ENCODE measurements at places on chromosomes 13 and 19.
A peak's percentile ranks its signal among the peaks of the same experiment; 100 is the strongest.

DNA sequence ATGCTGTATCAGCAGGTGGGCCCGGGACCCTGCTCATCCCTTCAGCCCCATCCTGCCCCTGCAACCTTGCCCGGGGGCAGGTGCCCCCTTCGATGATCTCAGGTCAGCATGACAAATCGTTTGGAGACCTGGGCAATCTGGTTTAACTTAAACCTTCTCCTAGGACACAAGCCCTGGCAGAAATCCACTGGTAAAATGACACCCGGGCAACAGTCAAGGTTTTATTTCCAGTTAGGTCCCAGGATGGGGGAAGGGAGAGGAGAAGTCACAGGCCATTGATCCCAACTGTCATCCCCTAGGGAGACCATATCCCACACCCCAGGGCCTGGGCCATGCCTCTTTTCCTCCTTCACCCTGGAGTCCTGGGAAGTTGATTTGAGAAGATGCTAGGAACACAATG, 1.8 kb upstream of the PLIN5 start:
- DNase-seq = no peak

GRCh38 chr19:27671876-27672275, 1541.1 kb downstream of the UQCRFS1 start:
- no peak for DNase-seq

DNA sequence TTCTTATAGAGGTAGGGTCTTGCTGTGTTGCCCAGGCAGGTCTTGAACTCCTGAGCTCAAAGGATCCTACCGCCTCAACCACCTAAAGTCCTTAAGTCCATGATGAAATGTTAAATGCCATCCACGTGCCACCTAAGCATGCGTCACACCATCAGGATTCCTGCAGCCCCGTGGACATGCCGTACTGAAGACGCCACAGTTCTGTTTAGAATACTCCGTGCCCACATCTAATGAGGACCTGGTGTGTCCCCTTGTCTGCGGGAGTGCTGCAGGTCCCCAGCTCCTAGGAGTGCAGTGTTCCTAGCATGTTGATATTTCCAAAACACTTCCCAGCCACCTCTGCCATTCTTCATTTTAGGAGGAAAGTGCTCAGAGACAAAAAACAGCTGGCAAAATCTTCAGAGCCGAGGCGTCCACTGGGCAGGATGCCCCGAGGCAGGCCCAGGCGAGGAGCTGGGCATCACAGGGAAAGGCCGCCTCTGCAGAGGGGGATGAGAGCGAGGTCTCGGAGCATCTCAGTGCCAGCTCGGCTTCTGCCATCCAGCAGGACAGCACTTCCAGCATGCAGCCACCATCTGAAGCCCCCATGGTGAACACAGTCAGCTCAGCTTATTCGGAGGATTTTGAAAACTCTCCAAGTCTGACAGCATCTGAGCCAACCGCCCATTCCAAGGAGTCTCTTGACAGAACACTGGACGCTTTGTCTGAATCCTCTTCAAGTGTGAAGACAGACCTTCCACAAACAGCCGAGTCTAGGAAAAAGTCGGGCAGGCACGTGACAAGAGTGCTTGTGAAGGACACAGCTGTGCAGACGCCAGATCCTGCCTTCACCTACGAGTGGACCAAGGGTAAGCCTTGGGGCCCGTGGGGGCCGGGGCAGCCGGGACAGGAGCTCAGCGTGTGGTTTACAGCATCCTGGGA, 13.2 kb downstream of the C19orf44 start:
- no peak for DNase-seq

DNA sequence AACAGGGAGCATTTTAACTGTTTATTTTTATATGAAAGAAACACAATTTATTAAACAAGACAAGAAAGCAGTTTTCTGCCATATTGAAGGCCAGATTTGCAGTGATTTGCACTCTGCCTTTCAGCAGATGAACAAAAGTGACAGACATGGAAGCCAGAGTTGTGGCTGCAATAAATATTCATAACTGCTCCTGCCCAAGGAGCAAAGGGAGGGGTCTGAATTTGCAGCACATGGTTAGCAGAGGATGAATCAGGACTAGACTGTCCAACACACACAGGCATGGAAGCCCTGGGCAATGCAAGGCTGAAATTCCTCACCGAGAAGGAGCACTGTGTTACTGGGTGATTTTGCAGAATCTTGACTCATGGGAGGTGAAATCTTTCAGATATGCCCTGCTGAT, 418.2 kb downstream of the DCT start:
- no peak for DNase-seq

GRCh38 chr19:4304538-4305256, at the start of gene FSD1:
TSS of gene FSD1 (plus strand) at chr19:4304598. CDS start at chr19:4304747, 149 bp downstream.
- DNase-seq = peak; percentile 55

- DNase-seq = peak; percentile 37
Measured at GRCh38 chr19:12788682-12789097, 2.6 kb upstream of the JUNB start.

- no peak for DNase-seq
Measured at GRCh38 chr19:39342647-39343305, 555 bp downstream of the SAMD4B start.

GRCh38 chr19:1101337-1101698, 2.5 kb upstream of the GPX4 start:
- DNase-seq = no peak

- peak; percentile 17 for DNase-seq
Measured at GRCh38 chr19:2123682-2124387, 27.1 kb downstream of the IZUMO4 start.

DNA sequence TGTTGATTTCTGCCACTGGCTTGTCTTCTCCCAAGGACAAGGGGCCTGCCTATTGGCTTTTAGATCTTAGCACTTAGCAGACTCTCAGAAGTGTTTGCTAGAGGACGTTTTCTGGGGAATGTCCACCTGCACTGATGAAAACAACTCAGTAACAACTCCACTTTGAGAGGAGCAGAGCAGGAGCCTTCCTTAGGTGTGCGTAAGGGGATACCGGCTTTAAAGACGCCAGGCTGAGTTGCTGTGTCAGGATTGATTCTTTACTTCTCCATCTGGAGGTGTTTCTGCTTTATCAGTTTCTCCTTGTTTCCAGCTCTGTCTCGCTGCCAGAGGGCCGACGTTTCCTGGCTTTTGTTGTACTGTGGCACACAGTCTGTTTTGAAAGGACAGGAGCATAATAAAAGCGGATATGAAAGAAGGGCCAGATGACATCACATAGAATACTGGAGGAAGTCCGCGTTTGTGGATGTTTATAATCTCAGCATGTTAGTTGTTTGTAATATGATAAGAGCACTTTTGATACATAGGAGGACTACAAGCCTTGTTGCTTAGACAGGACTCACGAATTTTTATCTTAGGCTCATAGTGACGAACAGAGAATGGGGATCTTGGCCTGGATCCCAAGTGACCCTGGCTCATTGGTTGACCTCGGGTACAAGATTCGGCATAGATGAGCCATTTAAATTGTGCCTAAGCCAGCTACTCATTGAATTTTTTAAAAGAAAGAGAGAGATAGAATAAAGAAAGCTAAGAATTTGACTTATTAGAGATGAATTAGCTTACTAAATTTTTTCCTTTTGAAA, 34.6 kb downstream of the COL4A2 start:
- DNase-seq = no peak

DNA sequence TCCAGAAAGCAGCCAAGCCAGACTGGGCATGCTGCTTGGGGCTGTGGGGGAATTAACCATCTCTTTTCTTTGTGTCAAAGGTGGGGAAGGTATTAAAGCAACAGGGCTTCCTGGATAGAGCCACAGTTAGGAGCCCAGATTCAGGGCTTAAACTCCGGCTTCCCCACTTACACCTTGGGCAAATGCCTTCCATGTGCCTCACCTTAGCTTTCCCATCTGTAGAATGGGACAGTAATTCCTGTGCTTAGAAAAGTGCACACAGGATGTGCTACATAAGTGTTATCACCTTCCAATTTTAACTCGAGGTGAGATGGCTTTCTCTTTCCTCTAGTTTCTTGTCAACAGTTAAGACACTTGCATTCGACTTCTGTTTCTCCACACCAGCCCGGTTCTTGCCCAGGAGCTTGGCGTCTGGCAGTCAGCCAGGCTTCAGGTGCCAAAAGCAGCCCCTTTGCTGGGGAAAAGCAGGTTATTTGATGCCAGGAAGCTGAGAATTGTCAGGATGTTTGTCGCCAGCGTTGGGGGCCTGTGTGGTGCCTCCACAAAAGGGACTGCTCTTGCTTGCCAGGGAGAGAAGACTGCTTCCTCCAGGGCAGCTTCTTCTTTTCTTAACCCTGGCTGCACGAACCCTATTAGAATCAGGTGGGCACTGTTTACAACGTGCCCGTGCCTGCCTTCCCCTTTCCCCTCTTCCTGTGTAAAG, 79.2 kb downstream of the SIPA1L3 start:
- no peak for DNase-seq

GRCh38 chr19:34963573-34964406, at the start of gene ZNF792:
TSS of gene ZNF792 (minus strand) at chr19:34964229. CDS start at chr19:34963662, 567 bp downstream.
- peak; percentile 33 for DNase-seq

- DNase-seq = no peak
Measured at GRCh38 chr19:6498294-6499036, 3.6 kb downstream of the TUBB4A start.

GRCh38 chr13:20787180-20787579, 13.4 kb upstream of the EEF1AKMT1 start:
- no peak for DNase-seq

DNA sequence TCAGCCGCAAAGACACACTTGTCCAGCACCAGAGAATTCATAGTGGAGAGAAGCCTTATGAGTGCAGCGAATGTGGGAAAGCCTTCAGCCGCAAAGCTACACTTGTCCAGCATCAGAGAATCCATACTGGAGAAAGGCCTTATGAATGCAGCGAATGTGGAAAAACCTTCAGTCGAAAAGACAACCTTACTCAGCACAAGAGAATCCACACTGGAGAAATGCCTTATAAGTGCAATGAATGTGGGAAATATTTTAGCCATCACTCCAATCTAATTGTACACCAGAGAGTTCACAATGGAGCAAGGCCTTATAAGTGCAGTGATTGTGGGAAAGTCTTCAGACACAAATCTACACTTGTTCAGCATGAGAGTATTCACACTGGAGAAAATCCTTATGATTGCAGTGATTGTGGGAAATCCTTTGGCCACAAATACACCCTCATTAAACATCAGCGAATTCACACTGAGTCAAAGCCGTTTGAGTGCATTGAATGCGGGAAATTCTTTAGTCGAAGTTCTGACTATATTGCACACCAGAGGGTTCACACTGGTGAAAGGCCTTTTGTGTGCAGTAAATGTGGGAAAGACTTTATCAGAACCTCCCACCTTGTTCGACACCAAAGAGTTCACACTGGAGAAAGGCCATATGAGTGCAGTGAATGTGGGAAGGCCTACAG, 6.8 kb downstream of the ZNF134 start:
- DNase-seq = no peak

- no peak for DNase-seq
Measured at GRCh38 chr13:112179995-112180394, 113.0 kb downstream of the SOX1 start.

- DNase-seq = no peak
Measured at GRCh38 chr13:78649997-78650716, 8.8 kb downstream of the OBI1 start.

- DNase-seq = no peak
Measured at GRCh38 chr19:42148266-42148665, 16.0 kb upstream of the POU2F2 start.

DNA sequence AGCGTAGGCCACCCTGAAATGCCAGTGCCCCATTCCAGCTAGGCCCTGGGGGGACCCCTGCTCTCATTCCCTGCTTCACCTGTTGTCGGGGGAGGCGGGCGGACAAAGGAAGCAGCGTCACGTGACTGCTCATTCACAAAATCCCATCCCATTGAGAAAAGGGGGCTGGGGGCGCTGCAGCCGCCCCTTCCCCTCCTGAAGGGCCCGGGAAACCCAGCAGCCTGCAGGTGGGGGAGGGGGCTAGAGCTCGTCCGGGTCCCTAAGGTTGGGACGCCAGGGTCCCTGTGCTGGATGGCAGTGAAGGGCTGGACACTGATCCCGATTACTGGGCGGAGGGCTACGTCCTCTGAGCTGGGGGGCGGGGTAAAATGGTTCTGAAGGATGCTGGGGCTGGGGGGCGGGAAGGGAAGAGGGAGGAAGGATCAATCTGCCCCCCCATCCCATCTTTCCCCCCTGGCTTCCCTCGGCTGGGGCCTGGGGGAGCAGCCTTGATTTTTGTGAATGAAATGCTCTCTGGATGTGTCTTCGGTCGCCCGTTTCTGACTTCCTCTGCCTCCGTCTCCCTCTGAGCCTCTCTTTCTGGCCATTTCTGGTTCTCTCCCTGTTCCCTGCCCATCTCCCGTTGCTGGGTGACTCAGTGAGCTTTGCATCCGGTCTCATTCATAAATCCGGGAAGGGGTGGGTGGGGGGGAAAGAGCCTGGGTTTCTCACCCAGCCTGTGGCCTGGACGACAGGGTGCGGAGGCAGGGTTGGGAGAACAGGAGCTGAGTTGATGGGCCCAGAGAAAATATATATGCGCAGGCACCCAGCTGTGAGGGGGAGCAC, 816 bp downstream of the SPRED3 start:
- DNase-seq = no peak

- DNase-seq = no peak
Measured at GRCh38 chr13:23608701-23609413, 38.6 kb downstream of the TNFRSF19 start.

DNA sequence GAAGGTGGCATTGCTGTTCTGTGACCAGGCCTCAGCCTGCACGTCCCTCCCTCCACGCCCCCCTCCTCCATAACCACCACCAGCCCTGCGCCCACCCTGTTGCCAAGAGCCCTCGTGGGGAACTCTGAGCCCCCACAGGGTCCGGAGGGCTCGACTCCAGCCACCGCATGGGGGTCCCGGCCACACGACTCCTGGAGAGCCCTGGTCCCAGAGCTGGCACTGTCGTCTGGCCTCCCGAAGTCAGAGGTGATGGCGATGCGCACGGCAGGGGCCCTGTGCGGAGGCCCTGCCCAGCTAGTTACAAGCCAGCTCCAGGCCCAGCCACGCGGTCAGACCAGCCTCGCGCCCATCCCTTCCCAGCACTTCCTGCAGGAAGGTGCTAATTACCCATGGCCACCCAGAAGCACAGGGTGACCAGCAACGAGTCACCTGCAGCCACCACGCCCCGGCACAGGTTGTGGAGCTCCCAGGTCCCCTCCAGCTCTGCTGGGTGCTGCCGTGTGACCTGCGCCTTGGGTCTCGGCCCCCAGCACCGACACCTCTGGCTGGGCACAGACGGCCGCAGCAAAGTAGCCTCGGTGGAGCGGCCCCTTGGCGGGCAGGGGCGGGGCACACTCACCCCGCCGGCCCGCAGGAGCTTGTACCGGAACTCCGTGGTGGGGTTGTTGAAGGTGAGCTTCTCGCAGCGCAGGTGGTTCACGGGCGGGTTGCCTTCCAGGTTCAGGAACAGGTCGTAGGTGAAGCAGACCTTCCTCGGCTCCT, 49.6 kb downstream of the MLLT1 start:
- DNase-seq = no peak

DNA sequence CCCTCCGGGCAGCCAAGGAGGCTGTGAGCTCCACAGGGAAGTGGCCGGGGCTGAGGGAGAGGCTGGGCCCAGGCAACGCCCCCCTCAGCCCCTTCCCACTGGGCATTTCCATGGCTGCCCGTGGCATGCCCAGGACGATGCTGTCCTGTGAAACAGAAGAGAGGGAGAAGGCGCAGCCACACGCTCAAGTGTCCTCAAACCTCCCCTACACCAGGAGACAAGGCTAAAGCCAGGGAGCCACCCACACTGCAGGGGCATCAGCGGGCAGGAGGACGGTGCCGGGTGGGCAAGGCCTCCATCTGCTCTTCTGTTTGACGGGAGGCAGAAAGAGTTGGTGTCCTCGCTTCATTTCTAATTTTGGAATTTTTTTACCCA, 14.2 kb upstream of the PROZ start:
- no peak for DNase-seq

Measured in activated CD4-positive, alpha-beta T cell treated with anti-CD3 and anti-CD28 coated beads, Interleukin-2, amount 50 U/mL, for 1 hour (primary cell).